ENCODE measurements at places on chromosomes 1 and 21.
A peak's percentile ranks its signal among the peaks of the same experiment; 100 is the strongest.

GRCh38 chr1:19528438-19528837 is 43.1 kb upstream of the CAPZB start:
- DNase-seq = no peak

DNA sequence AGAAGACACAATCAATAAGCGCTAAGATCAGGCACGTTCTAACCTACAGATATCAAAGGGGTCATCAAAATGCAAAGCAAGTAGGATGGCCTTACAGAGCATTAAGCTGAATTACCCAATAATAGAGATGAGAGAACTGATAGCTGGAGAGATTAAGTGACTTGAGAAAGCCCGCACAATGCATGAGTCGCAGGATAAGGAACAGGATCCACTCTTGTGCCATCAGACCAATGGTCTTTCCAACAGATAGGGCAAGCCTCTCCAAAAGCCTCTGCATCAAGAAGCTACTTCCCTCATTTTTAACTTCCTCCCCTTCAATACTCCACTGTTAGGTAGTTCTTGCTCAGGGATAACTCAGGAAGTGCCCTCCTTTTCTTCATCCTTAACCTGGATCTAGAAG is 2.6 kb downstream of the CHML start:
- no peak for DNase-seq

DNA sequence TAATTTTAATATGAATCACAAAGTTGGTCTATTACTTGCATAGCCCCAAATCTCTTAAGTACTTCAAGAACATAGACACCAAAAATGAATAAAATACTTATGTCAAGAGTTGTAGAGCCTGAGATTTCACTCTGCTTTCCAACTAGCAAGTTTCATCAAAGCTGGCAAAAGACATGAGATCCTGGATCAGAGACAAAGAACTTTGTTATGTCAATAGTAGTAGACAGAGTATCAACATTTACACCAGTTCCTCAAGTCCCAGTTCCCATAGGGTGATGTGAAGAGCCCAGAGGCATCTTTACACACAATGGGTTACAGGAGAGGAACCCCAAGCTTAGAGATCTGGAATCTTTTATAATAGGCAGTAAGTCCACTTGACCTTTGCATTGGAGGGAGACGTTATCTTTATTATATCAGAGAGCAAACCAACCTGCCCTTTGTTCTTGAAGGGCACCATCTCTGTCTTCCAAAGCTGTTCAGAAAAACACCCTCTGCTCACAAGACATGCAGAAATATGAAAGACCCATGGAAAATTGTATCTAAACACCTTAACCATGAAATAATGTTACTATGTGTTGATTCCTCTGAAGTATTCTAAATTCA is 174.4 kb upstream of the GALNT2 start:
- no peak for DNase-seq

DNA sequence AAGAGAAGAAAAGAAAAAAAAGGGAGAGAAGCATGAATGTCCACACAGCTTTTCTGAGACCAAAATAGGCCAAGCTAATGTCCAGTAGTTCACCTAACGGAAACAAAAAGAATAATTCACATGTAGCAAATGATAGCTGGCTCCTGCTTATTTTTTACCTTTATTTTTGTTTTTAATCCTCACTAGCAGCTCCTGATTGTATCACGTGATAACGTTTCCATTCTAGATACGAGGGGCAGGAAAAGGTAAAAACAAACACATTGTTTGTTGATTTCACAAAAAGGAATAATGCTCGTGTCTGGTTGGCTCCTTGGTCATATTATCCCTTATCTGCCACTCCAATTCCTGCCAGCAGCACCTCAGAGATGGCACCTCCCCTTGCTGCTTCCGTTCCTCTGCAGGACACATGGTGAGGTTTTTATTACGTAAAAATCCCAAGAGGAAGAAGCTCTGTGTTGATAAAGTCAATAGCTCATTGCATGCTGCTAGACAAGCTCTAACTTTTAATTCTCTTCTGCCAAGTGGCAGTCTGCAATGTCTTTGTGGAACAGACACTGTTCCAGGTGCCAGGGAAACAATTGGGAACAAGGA is 201.7 kb downstream of the CRB1 start:
- no peak for DNase-seq

- DNase-seq = no peak
These were observed 30.3 kb downstream of the TMCO4 start for GRCh38 chr1:19769211-19769932.

GRCh38 chr1:78229344-78229743 is 183.6 kb downstream of the GIPC2 start:
- DNase-seq = peak; percentile 53

DNA sequence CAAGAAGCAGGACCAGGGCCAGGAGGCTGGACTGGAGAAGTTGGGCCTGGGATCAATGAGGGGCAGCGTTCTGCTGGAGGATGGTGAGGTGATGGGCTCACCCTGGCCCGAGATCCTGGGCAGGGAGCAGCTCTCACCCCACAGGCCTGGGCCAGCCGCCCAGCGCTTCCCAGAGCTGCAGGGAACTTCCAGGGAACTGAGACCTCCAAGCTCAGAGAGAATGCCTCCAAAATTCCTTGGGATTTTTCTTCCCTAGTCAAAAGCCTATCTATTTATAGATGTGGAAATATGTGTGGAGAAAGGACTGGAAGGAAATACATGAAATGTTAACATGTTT is 121.2 kb downstream of the SPSB1 start:
- DNase-seq = no peak

DNA sequence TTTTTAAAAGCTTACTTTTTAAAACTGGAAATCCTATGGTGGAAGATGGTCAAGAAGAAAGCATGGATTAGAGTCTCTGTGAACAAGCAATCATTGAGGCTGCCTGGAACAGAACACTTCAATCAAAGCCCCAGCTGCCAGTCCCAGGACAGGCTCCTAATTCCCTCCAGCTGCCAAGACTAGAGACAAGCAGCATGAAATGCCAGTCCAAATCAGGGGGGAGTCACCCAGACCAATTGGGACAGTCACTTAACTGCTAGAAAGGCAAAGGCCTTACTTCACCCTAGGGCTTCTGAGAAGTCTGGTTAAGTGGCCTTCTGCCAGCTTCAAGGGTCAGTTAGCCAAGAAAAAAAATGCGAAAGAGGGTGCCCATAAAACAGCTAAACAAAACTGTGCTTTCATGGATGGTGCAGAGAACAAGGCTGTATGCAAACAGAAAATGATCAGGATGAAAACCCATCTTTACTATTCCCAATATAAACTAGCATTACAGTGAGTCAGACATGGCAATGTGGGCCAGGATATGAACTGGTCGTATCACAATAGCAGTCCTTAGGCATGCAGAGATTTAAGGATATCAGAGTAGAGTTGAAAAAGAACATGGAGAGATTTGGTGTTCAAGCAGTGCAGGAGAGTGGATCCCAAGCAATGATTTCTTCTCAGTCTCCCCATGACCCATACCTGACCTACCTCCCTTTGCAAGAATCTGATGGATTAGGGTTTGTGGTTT is 31.0 kb upstream of the MAN1A2 start:
- DNase-seq = no peak

DNA sequence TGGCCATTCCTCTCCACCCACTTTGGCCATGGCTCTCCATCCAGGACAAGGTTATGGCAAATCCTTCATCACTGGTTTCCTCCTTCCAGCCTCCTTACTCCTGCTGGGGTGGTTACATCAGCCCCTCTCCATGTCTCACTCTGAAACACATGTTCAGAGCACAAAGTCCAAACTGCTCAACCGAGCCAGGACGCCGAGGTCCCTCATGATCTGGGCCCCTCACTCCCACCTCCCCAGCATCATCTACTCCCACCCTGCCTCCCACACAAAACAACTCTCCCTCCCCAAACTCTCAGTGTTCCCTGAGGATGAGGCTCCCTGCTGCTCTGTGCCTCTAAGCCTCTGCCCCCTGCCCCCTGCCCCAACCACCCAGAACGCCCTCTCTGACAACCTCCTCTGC is 33.3 kb upstream of the ZBTB40 start:
- no peak for DNase-seq

GRCh38 chr1:19496527-19496874 is 11.2 kb upstream of the CAPZB start:
- DNase-seq = no peak

GRCh38 chr1:197362871-197363270 is 94.8 kb downstream of the CRB1 start:
- DNase-seq = no peak

DNA sequence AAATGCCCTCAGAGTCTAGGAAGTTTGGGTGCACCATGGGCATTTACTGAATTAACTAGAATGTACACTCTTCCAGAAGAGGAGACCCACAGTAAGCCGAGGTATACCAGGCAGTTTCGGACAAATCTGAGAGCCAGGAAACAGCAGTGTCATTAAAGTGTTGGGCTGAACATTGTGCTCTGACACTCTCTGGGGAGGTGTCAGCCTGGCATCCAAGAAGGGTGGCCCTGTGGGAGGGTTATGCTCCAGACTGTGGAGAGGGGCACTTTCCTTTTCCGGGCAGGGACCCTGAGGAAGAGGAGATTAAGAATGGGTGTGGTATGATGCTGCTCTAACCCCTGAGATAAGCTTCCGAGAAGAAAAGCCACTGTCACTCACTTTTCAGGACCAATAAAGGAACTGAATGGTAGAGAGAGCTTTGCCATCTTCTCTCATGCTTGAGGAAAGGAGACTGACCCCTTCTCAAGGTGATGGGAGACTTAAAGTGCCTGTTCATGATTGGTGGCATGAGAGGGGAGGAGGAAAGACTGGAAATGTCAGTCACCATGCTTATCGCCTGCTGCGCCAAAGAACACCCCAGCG is 98.2 kb downstream of the UCK2 start:
- DNase-seq = no peak

DNA sequence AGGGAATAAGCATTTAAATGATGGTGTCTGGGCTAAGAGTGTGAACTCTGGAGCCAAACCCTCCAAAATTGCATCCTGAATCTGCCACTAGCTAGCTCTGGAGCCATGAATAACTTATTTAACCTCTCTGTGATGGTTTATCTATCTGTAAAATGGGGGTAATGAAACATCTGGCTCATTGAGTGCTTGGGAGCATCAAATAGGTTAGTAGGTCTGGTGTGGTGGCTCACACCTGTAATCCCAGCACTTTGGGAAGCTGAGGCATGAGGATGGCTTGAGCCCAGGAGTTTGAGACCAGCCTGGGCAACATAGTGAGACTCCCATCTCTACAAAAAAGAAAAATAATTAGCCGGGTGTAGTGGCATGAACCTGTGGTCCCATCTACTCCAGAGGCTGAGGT is 42.8 kb downstream of the KIF1B start:
- no peak for DNase-seq

- DNase-seq = no peak
These were observed 18.0 kb downstream of the C8A start for GRCh38 chr1:56872597-56872996.

DNA sequence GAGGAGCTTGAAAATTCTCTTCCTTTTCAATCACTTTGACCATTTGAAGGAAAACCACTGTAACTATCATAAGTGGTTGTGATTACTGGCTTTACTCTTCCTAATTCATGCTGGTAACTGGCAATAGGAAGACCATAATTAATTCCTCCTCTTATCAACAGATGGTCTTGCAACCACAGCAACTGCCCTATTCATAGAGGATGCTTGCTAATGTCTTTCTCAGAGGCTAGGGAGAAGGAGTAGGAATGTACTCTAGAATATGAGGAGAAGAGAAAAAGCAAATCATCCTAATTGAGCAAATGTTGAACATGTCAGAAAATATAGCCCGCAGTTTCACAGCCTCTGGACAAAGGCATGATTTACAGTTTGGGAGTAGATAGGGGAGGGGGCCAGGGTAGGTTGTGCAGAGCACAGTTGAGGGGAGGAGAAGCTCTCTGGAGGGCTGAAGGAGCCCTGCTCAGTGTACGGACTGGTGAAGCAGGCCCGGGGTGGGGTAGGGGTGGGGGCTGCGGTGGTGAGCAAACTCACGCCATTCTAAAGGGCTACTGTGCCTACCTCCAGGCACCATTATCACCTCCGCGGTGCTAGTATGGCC is 192.9 kb downstream of the PCP4 start:
- DNase-seq = no peak

DNA sequence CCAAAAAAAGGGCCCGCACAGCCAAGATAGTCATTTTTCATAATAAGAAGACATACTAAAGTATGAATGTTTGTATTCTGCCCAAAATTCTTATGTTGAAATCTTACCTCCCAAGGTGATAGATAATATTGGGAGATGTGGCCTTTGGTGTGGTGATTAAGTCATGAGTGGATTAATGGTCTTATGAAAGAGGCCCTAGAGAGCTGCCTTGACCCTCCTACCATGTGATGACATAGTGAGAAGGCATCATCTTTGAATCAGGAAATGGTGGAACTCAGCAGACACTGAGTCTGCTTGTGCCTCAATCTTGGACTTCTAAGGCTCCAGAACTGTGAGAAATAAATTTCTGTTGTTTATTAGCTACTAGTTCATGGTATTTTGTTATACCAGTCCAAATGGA is 11.8 kb upstream of the RNPC3 start:
- no peak for DNase-seq

DNA sequence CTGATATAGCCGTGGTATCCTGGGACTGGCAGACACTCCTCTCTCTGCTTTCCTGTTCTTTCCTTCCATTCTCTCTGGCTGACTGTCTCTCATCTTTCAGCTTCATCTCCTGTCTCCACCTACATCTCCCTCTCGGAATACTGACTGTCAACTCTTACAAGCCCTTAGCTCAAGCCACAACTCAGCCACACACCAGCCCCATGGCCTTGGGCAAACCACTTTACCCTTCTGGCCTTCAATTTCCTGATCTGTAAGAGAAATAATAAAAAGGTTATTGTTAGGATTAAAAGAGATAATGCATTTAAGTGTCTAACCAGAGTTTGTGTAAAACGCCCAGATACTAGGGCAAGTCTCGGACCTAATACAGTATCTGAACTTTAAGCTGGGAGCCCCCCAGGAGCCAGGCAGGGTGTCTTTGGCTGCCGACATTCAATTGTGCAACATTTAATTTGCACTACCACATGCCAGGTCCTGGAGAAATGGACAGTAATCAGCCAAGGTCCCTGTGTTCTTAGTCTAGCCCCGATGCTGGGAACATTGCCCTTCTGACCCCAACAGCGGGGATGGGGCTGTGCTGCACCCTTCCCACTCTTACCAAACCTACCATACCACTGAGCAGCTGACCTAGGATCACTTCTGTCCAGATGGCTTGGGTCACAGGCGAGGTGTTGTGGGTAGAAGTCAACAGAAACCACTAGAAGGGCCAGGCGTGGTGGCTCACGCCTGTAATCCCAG is 5.1 kb downstream of the ECHDC2 start:
- DNase-seq = no peak

All from H4 (cell line).